ENCODE measurements at places on chromosomes 13 and 19. TPM values are rescaled to one million over a fixed set of nuclear protein-coding genes. Genes with fewer than 3 reads are reported as not detected.

- no peak for DNase-seq
These were observed at the start of gene FAM83E for GRCh38 chr19:48614436-48615230. Gene FAM83E (minus strand): TSS chr19:48615076. CDS start chr19:48613372, 1,704 bp downstream.

DNA sequence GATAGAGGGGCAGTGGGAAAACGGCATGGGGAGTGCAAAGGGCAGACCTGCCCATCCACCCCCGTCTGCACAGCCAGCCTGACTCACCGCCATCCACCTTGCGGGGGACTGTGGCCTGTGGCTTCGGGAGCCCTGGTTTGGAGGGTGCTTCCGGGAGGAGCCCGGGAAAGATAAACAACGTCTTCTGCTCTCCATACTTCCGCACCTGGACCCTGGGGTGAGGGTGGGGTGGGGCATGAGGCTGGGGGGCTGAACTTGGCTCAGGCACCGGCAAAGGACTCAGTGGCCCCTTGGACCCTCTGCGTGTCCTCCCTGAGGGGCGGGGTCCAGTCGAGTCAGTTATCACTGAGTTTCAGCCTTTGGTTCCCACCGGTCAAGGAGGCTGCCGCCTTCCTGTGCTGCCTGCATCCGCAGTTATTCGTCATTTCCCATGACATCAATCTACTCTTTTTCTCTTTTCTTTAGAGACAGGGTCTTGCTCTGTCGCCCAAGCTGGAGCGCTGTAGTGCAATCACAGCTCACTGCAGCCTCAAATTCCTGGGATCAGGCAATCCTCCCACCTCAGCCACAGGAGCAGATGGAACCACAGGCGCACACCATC is 3.2 kb downstream of the GPR108 start:
- DNase-seq, result no peak

- no peak for DNase-seq
These were observed 1471.8 kb downstream of the EFNB2 start for GRCh38 chr13:105063676-105064075.

DNA sequence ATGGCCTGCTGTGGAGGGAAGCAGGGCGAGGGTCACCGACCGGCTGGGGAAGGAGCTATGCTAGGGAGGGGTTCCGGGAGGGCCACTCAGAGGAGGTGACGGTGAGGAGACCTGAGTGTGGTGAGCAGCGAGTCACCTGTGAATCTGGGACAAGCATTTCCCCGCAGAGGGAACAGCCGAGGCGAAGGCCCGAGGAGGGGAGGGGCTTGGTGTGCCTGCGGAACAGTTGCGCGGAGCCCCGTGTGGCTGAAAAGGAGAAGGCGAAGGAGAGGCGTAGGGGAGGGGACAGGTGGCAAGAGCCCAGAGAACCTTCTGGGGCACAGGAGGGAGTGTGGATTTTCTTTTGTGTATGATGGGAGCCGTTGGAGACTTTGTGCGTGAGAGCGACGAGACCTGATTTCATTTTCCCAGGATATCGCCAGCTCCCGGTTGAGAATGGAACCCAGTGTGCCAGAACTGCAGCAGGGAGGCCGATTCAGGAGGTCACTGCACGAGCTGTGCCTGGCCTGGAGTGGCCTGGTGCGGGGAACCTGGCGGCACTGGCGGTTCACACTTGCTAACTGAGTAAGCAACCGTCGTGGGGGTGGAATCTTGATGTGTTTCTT is 117.7 kb upstream of the ZNF507 start:
- no peak for DNase-seq

GRCh38 chr19:2479556-2480194 is 3.7 kb downstream of the GADD45B start:
- no peak for DNase-seq

DNA sequence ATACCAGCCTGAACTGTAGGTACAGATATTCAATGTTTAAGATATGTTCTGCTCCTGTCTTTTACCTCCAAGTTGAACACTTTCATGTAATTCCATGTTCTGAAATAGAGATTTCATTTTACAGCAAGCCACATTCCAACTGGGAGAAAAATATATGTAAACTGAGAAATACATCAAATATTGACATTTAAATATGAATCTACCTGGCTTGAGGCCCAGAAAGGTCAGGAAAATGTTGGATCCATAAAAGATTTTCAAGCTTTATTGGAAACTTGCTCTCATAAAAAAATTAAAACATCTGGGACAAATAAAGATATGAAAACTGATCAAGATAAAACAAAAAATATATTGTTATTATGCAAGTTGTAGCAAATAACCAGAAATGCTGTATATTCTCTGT is 1078.7 kb upstream of the ATXN8OS start:
- no peak for DNase-seq

- no peak for DNase-seq
These were observed 10.6 kb downstream of the POU2F2 start for GRCh38 chr19:42121656-42122069.

GRCh38 chr13:21834521-21834920 is 163.6 kb downstream of the FGF9 start:
- no peak for DNase-seq

GRCh38 chr13:73168226-73168952 is 109.6 kb downstream of the KLF5 start:
- no peak for DNase-seq

DNA sequence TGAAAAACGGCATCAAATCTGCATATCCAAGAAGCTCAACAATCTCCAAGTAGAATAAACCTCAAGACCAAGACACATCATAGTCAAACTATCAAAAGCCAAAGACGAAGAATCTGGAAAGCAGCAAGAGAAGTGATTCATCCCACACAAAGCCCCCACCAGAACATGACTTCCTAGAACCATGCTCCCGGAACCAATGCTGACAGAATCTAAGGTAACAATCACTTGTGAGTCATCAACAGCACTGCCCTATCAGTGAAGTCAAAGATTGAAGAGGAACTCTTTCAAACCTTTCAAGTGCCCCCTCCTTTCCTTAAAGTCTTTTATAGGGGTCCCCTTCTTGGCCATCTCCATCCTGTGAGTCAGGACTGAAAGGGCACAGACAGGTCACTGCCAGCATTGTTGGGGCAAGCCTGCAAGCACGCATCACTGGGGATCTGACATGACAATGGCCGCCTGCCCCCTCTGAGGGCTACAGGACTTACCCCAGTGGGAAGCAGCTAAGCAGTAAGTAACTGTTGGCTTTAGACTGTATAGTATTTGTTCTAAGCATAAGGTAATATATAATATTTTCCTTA is at the start of gene CCDC70:
Gene CCDC70, plus strand, starts transcription at position 247 of the 578 bp plus-strand sequence. CDS start 3,443 bp downstream, outside the sequence.
- DNase-seq, result no peak

- DNase-seq, result peak; percentile 57
These were observed 130.6 kb upstream of the SOX1 start for GRCh38 chr13:111936267-111936925.

DNA sequence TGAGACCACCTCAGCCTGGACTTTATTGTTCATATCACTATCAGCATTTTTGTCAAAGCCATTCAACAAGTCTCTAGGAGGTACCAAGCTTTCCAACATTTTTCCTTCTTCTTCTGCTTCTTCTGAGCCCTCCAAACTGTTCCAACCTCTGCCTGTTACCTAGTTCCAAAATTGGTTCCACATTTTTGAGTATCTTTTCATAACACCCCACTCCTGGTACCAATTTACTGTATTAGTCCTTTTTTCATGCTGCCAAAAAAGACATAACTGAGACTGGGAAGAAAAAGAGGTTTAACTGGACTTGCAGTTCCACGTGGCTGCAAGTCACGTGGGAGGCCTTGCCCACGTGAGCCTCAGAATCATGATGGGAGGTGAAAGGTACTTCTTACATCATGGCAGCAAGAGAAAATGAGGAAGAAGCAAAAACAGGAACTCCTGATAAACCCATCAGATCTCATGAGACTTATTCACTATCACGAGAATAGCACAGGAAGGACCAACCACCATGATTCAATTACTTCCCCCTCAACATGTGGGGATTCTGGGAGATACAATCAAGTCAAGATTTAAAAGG is 215.1 kb downstream of the PCDH17 start:
- DNase-seq, result no peak

DNA sequence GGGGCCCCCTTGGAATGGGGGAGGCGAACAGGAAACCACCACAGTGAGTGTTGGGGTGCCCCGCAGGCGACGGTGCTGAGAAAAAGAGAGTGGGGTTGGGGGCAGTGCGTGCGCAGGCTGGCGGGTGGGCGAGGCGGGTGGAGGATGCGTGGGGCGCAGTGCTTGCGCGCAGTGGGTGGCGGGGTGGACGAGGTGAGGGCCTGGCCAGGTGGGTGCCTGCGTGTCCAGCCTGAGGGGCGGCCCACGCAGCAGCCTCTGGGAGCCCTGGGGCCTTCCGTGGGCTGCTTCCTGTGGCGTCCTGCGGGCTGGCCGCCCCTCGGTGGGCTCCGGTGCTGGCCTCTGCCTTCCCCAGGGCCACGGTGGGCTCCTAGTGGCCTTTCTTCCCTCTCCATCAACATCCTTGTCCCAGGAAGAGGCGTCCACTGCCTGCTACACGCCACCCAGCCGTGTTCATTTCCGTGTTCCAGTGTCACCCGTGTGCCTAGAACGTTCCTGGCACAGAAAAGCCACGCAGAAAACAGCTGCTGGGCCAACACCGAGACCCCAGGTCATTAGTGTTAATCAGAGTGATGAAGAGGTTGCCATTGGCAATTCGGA is 7.1 kb downstream of the ATP11A start:
- DNase-seq, result no peak

- DNase-seq, result no peak
These were observed 431.7 kb downstream of the KLF12 start for GRCh38 chr13:73702419-73703071.

DNA sequence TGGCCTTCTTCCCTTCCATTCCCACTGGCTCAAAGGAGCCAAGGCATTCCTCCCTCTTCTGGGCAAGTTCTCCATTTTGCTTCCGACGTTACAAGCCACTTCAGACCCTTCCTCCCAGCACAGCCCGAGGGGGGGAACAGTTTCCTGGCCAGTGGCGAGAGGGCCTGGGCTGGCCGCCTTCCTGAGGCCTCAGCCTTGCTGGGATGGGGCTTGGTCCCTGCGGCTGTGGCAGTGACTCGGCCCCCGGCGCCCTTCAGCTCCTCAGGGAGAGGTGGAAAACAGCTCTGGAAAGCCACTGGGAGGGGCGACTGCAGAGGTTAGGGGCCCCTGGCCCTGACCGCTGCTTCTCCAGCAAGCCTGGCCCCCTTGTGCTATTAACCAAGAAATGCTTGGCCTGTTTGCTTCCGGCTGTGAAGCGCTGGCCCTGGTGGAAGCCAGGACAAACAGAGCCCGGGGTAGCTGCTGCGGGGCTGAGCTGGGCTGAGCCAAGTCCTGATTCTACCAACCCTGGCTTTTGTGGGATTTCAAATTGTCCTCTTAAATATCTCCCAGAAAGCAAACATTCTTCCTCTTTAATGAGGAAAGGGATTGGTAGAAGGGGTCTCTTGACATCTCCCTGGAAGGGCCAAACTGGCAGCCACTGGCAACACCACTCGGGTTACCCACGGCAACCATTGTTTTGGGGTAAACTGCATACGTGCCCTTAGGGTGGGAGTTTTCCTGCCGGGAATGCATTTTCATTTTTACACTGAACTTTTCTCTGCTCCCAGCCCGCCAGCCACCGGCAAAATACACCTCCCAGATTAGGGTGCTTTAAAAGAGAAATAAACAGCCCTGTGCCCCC is 38.7 kb downstream of the C13orf46 start:
- DNase-seq, result no peak

- peak; percentile 93 for DNase-seq
These were observed 30.7 kb upstream of the ZNF429 start for GRCh38 chr19:21474671-21475181.

DNA sequence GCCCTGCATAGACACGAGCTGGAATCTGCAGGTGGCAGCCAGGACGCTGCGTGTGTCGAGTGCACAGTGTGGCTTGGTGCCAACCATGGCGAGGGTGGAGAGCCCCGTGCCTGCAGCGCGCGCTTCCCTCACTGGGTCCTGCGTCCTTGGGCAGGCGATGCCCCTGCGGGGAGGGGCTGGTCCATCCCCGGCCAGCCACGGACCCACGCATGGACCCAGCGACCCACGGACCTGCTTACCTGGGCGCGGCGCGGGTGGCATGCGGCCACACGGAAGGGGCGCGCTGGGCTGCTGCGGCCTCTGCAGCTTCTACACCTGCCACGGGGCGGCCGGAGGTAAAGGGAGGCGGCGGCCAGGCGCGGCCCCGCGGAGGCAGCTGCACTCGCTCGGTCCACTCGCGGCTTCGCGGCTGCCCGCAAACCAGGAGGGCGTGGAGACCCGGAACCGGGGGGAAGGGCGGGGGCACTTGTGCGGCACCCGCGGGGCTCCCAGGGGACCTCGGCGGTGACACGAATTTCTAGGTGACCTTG is 569 bp upstream of the MCF2L start:
- no peak for DNase-seq

- no peak for DNase-seq
These were observed 126.2 kb downstream of the LMO7 start for GRCh38 chr13:75762076-75762937.

DNA sequence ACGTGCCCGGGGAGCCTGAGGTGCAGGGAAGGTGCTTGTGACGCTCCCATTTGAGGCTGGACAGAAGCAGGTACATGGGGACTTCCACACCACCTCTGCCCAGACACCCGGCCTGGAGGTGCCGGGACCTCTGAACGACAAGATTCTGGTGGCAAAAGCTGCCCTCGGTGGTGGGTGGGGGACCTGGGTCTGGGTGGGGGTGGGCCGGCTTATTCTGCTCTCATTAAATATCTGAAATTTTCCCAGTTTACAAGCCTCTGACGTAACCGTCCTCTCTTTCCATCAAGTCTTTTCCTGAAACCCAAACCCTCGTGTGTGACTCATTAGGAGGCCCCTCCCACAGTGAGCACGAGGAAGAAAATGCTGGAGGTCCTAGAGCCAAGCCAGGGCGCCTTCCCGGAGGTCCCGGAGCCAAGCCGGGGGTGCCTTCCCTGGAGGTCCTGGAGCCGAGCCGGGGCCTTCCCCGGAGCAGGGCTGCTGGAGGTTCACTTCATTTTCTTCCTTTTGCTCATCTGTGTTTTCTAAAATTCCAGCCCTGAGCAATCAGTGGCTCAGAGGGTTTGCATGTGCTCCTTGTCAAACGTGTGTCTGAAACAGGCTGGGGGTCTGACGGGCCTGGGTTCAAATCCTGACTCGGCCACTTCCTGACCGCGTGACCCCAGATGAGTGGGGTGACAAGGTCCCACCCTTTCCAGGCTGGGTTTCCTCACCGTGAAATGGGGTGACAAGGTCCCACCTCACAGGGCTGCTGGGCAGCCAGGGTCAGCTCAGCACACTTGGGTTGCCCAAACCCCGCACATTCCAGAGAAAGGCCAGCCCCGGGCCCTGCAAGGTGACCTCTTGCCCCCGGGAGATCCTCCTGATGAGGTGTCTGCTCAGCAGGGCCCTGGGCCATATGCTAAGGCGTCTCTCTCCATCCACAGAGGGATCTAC is 10.0 kb downstream of the CFD start:
- peak; percentile 91 for DNase-seq

GRCh38 chr19:38669552-38669951 is 22.1 kb downstream of the ACTN4 start:
- no peak for DNase-seq

- peak; percentile 27 for DNase-seq
These were observed 29.5 kb downstream of the COL4A1 start for GRCh38 chr13:110277357-110277975.

GRCh38 chr13:97979556-97979955 is 26.1 kb downstream of the IPO5 start:
- no peak for DNase-seq

GRCh38 chr13:40152145-40152544 is 496.7 kb downstream of the COG6 start:
- no peak for DNase-seq

GRCh38 chr13:64849196-64849595 is 2380.9 kb downstream of the PCDH9 start:
- DNase-seq, result no peak

CDC34 gene
- total RNA-seq, result 69.0 TPM

KXD1 gene
- total RNA-seq, result 66.5 TPM

SRRM5 gene
- total RNA-seq, result 0.35 TPM

ZNF229 gene
- total RNA-seq, result 4.6 TPM

ZNF135 gene
- total RNA-seq, result 5.5 TPM

ZNF69 gene
- 11.9 TPM for total RNA-seq

FUT1 gene
- total RNA-seq, result not detected

ONECUT3 gene
- total RNA-seq, result not detected

IRGC gene
- total RNA-seq, result not detected

CLDND2 gene
- total RNA-seq, result 1.8 TPM
